ENCODE measurements at places on chromosomes 13 and 19.

- peaks cover 72% of the 10 kb centered on the region for H3K4me1 ChIP-seq
- DNase-seq: peak; percentile 15
- H3K36me3 ChIP-seq: peaks cover 26% of the 10 kb centered on the region
These were observed 168.7 kb downstream of the KDM4B start for GRCh38 chr19:5137571-5138124.

DNA sequence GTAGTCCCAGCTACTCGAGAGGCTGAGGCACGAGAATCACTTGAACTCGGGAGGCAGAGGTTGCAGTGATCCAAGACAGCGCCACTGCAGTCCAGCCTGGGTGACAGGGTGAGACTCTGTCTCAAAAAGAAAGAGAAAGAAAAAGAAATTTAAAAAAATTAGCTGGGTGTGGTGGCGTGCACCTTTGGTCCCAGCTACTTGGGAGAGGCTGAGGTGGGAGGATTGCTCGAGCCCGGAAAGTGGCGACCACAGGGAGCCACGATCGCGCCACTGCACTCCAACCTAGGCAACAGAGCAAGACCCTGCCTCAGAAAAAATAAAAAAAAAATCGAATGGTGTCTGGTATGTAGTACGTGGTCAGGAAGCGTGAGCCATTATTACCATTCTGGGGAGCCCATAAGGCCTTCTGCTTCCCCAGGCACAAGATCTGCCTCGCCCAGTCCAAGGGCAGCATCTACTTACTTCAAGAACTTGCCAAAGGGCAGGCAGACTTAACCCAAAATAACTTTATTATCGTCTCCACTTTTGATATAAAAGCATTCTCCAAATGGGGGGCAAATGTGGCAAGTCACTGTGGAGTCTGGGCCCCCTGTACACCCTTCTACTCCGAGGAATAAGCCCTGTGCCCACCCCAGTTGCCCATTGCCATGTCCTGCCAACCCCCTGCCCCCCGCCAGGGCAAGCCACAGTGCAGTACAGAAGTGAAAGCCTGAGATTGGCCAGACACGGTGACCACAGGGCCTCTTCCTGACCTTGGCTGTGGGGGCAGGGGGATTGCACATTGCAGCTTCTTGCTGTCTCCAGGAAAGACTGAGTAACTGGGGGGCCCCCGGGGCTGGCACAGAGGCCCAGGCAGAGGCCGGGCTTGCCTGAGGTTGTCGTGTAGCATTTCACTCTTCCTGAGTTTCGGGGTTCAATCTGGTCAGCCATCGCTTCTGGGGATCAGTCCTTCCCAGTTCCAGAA is 12.6 kb downstream of the CCL25 start:
- peaks cover 4% of the 10 kb centered on the region for H3K36me3 ChIP-seq
- no peak for DNase-seq
- no peaks in the 10 kb centered on the region for H3K27me3 ChIP-seq
- H3K27ac ChIP-seq: no peak overlapping the region

DNA sequence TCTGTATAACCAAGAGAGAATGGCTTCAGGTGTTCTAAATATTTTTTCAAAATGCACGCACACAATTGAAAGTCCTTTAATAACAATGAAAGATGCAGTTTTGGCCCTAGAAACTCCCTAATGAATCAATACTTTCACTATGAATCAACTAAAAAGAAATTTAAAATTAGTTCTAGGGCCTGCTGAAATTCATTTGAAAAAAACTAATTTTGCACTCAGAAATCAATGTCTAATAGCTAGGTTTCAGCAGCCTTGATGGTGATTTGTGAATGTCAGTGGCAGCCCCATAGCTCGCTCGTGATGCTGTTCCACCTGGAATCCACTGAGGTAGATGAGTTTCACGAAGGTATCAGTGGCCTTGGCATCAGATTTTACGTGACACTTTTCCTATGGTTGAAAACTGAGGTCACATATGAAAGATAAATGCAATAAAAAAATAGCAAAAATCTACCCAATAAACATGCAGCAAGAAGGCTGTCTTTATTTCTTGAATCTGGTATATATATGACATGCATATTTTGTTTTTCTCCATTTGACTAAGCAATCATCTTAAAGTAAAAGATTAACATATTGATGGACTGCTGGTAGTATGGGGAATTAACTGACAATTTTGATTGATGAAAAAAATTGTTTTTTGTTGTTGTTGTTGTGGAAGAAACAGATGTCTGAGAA is 141.0 kb downstream of the AKAP11 start:
- no peak overlapping the region for H3K27ac ChIP-seq
- no peak for DNase-seq
- no peaks in the 10 kb centered on the region for H3K27me3 ChIP-seq
- no peak overlapping the region for H3K4me3 ChIP-seq
- no peaks in the 10 kb centered on the region for H3K36me3 ChIP-seq
- no peaks in the 10 kb centered on the region for H3K4me1 ChIP-seq

- DNase-seq: no peak
- no peaks in the 10 kb centered on the region for H3K36me3 ChIP-seq
- H3K4me1 ChIP-seq: peaks cover 35% of the 10 kb centered on the region
- no peak overlapping the region for H3K27ac ChIP-seq
- H3K27me3 ChIP-seq: no peaks in the 10 kb centered on the region
- no peak overlapping the region for H3K4me3 ChIP-seq
These were observed 284.8 kb downstream of the SHISA2 start for GRCh38 chr13:25766991-25767390.

- peak overlapping the region; percentile 42 for H3K4me3 ChIP-seq
- no peaks in the 10 kb centered on the region for H3K36me3 ChIP-seq
- DNase-seq: peak; percentile 26
These were observed 38.7 kb upstream of the KLF2 start for GRCh38 chr19:16285769-16286498.

- DNase-seq: no peak
- H3K4me1 ChIP-seq: peaks cover 12% of the 10 kb centered on the region
- H3K36me3 ChIP-seq: no peaks in the 10 kb centered on the region
- peaks cover 3% of the 10 kb centered on the region for H3K27me3 ChIP-seq
These were observed 98.2 kb downstream of the RBM26 start for GRCh38 chr13:79307866-79308298.

DNA sequence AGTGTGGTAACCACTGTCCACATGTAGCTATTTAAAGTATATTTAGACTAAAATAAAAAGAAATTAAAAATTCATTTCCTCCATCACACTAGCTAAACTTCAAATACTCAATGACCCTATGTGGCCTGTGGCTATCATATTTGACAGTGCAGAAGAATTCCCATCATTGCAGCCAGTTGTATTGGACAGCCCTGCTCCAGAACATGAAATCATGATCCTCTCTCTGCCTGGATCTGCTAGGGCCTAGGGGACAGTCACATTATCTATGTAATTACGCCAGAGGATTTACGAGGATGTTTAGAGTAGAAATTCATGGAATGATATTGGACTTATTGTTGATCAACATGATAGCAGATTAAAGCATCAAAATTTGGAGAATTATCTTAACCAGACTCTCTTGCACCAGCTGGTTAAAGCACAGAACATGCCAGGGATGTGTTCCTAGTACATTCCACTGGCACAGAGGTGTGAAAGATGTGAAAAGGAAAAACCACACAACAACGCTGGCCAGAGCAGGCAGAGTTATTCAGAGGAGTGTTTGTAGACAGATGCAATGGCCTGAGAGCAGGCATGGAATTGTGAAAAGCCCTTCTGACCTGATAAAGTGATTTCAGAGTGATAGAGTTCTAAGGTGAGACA is 108.9 kb upstream of the STARD13 start:
- H3K36me3 ChIP-seq: peaks cover 7% of the 10 kb centered on the region
- no peak overlapping the region for H3K4me3 ChIP-seq
- H3K4me1 ChIP-seq: no peaks in the 10 kb centered on the region
- H3K27me3 ChIP-seq: peaks cover 11% of the 10 kb centered on the region
- no peak for DNase-seq

- no peak for DNase-seq
- H3K27me3 ChIP-seq: peaks cover 72% of the 10 kb centered on the region
- H3K4me1 ChIP-seq: peaks cover 57% of the 10 kb centered on the region
These were observed 829 bp downstream of the KCNC3 start for GRCh38 chr19:50328224-50328872.

GRCh38 chr13:39485314-39485700 is 117.7 kb downstream of the LHFPL6 start:
- no peak for DNase-seq
- H3K4me3 ChIP-seq: no peak overlapping the region
- no peak overlapping the region for H3K27ac ChIP-seq
- no peaks in the 10 kb centered on the region for H3K36me3 ChIP-seq
- no peaks in the 10 kb centered on the region for H3K4me1 ChIP-seq

- no peak overlapping the region for H3K27ac ChIP-seq
- H3K4me1 ChIP-seq: no peaks in the 10 kb centered on the region
- no peak for DNase-seq
- no peak overlapping the region for H3K4me3 ChIP-seq
These were observed 58.3 kb downstream of the FAM124A start for GRCh38 chr13:51280379-51280940.
